GM13977 (cell line): ENCODE measurements at places on chromosomes 2 and 18.

- DNase-seq: no peak
These were observed 162.3 kb upstream of the NXPH2 start for GRCh38 chr2:138942466-138942865.

DNA sequence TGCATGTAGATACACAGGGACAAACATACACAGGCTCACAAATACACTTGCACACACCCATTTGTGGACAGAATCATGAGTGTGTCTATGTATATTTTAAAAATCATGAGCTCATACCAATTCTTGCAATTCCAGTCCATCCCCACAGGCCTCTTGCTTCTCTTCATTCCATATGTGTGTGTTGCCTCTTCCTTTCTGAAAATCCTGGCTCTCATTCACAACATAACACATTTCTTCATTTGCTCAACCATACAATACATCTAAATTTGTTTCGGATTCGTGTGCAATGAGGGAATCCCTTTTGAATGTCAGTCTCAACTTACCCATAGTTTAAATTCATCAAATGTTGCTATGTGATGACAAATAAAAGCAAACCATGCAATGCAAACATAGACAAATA lies 51.4 kb downstream of the GNAL start:
- no peak for DNase-seq

DNA sequence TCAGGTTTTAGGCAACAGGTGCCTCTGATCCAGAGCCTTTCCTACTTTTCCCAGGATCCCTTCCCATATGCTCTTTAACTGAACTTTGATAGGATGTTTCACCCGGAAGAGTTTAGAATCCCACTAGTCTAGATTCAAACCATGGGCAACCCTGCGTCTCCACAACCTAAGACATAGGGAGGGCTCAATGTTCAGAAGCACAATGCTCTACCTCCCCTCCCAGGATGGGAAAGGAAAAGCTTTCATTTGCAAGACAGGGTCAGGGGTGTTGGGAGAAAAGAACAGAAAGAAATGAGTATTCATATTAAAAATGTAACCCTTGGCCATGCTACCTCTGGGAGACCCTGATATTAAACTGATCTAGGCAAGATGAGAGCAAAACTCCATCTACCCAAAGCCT lies 230.4 kb downstream of the MREG start:
- DNase-seq: no peak

DNA sequence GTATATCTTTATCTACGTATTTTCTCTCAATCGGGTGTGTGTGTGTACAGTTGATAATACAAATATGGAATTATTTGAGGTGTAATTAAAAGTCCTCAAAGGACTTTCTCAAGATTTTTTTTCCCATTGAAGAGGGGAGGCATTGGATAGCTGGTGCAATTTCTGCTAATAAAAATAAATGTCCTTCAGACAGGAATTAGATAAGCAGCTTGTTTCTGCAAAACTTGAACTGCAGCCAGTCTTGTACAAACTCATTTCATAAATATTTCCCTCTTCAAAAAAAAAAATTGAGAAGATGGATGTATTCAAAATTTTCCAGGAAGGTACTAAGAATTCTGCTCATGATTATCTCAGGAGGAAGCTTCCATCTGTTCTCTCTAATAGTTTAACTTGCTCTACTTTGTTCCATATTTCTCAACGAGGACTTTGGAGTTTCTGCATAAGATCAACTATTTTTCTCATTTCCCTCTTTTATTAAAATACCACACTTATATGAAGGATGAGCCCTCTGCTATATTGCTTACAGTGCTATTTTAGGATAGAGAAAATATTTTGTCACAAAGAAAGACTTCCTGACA lies 33.0 kb upstream of the GLS start:
- DNase-seq: no peak

- DNase-seq: no peak
These were observed 191.5 kb upstream of the NETO1 start for GRCh38 chr18:73059280-73059679.

GRCh38 chr2:177917169-177917568 lies 155.4 kb downstream of the PDE11A start:
- DNase-seq: no peak

GRCh38 chr2:28366496-28367282 lies 26.0 kb upstream of the FOSL2 start:
- no peak for DNase-seq

GRCh38 chr2:126888046-126888445 lies 10.6 kb upstream of the TEX51 start:
- DNase-seq: no peak

DNA sequence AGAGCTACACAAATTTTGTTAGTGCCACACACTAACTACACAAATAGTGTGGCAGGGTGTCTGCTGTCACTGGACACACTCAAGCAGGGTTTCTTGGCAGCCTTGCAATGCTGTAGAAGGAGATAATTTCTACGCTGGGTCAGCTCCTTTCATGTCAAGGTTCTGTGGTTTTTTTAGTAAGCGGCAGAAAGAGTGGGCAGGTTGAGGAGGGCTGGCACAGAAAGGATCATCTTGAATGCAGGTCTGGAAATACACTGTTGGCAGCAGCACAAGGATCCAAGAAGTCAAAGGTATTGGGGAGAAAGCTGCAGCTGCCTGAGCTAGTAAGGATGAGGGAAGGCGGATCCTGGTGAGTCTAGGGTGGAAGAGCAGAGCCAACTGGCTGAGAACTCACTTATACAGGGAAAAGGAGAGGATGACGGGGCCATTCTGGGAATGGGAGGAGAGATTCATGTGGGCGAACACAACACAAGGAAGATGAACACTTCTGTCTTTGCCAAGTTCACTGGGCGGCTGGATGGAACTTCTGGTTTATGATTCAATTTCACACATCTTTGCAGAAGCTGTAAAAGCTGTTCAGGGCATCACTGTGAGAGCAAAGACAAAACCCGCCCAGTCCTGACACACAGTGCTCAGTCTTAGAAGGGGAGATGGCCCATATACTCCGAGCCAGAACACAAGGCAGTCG lies 16.9 kb upstream of the CYRIA start:
- DNase-seq: no peak
